ENCODE measurements at places on chromosomes 5 and 9.
A peak's percentile ranks its signal among the peaks of the same experiment; 100 is the strongest.

DNA sequence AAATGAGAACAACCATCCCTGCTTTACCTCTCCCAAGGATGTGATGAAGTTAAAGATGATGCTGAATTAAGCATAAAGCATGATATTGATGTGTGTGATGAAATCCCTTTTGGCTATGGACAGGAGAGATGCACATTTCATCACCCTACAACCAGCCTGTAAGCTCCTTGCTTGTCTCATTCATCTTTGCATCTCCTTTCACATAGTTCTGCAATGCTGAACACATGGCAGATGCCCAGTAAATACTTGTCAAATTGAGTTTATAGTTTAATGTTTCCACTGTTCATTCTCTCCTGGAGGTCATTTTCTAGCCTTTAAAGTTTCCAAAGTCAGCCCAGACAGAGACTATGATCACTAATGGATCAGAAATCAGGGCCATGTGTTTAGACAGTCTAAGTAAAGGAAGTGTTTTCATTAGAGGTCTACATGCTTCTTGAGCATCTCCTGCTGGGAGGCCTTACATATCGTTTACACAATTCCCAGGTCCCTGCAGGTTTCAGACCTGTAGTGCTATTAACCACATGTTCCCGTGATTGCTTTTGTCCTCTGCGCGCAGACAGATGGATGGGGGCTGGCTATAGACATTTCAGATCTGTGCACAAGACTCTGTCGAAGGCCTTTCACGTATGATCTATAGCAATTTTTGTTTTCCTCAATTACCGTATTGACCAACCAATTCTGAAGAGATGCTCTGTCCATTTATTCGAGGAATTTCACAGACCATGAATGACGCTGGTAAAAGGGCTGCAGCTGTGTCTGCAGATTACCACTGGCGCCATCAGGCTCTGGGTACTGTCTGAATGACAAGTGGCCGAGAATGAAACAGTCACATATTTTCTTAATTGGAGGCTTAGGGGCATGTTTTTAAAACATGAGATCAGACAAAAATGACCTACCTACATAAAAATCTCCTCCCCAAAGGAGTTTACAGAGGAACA, 49.0 kb upstream of the CKMT2 start:
- DNase-seq = no peak

DNA sequence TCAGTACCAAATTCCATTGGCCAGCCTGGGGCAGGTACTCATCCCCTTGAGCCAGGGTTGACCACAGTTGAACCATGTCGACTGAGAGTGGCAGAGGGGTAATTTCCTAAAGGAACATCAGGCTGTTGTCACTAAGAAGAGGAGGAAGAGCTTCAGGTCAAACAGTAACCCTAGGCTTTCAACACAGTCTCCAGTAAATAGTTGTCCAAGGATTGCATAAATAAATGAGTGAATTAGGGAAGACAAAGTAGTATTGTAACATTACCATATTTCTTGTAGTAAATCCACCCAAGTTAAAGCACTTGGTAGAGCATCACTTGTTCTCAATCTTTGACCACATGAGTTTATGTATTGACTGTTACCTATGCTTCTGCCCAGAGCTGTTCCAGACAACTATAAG, 7.4 kb downstream of the PSAT1 start:
- no peak for DNase-seq

DNA sequence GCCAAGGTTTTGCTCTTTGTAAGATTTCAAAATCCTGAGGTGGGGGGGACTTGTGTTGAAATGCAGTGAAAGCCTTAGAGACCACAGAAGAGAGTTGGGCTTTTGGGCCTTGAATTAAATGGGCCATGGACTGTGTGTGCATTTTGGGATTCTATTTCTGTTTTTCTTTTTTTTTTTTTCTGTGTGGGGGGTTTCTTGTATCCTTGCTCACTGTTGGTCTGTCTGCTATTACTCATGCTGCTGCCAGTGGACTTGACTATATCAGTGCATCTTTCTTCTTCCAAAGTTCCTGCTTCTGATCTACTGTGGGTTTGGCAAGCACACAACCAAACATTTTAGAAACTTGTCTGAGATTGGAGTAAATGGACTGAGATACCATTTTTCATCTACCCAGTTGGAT, 344.9 kb downstream of the ARL15 start:
- DNase-seq = no peak

DNA sequence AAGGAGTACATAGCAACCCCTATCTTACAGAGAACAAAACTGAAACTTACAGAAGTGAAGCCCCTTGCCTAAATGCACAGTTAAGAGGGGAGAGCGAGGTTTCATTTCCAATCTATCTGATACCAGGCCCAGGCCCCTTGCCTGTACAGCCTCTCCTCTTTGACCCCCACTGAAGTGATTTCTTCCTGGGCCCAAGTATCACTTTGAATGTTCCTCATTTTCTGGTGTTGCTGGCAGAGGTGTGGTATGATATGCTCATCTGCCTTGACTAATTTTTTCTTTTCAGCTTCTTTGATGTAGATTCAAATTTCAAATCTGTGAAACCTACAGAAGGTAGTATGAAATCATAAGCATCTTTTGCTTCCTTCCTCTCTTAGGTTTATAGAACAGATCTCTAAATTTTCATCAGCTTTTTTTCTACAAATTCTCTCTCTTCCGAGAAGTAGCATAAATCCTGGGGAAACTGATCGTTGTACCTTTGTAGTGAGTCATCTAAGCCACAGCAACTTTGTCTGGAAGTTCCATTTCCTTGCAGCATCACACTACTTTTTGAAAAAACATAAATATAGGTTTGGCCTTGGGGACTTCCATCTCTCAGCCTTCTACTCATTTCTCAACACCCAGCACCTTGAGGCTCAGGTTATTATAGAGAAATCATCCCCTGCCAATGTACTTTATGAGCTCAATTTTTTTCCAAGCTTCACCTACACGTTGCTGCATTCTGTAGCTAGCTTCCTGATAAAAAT, 402.4 kb upstream of the PTGER4 start:
- no peak for DNase-seq

DNA sequence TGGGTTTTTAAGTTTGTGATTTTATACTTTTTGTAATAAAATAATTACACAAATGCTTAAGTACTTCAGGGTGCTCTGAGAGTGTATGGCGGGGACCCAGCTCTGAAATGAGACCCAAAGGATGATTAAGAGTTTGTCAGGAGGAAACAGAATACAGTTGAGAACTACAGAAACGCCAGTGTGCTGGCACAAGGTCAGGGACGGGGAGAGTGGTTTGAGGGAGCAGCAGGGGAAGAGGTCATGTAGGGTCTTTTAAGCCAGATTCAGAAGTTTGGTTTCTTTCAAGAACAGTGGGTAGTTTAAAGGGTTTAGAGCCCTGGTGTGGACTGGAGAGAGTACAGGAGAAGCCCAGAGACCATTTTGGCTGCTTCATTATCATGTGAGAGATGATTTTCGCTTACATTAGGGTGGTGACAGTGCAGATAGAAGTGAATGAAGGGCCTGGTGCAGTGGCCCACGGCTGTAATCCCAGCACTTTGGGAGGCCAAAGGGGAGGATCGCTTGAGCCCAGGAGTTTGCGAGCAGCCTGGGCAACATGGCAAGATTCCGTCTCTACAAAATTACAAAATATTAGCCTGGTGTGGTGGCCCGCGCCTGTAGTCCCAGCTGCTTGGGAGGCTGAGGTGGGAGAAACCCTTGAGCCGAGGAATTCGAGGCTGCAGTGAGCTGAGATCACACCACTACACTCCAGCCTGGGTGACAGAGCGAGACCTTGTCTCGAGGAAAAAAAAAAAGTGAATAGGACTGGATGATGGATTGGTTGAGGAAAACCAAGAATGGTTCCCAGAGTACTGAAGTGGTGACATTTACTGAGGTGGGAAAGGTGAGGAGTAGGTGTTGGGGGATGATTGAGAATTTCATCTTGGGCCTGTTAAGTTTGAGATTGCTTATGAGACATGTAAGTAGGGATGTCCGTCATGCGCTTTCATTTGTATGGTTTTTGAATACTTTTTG, 1.4 kb upstream of the ETF1 start:
- DNase-seq = no peak

GRCh38 chr9:110183208-110184145, 24.5 kb downstream of the C9orf152 start:
- DNase-seq = no peak

- no peak for DNase-seq
These were observed 271.1 kb upstream of the KLF4 start for GRCh38 chr9:107760469-107761242.

- no peak for DNase-seq
These were observed 1571.5 kb upstream of the WWC1 start for GRCh38 chr5:166719991-166720390.

- DNase-seq = no peak
These were observed 121.0 kb downstream of the FEM1C start for GRCh38 chr5:115423541-115423940.

GRCh38 chr5:37111426-37112382, 137.5 kb downstream of the CPLANE1 start:
- DNase-seq = peak; percentile 3

DNA sequence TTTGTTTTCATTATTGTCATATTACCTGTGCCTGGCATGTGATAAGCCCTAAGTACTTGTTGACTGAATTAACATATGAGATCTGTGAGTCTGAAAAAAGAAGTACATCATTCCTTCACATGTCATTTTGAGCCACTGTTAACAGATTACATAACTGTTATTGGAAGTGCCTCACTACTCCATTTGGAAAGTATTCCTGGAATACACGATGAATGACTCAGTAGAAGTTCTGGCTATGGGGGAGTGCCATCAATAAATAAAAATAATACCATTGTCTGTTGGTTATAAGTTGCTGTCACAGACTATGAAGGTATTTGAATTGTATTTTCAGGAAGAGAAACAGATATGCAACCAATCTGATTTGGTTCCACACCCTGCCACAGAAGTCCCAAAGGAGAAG, 12.9 kb downstream of the NIPSNAP3B start:
- no peak for DNase-seq

DNA sequence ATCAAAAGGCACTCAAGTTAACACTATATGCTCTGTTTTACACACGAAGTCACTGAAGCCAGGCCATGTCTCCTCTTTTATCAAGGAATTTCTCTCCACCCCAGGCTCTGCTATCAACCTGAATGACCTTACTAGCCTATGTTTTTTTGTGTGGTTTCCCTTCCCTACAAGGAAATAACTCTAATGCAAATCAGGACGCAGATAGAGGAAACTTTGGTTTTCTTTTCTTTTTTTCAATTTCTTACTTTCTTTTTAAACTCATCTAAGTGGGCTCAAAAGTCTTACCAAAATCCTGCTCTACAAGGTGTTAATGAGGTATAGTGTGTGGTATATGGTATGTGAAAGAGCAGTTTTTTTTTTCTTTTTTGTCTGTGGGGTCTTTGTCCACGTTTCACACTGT, 5.5 kb upstream of the SLC46A2 start:
- no peak for DNase-seq

DNA sequence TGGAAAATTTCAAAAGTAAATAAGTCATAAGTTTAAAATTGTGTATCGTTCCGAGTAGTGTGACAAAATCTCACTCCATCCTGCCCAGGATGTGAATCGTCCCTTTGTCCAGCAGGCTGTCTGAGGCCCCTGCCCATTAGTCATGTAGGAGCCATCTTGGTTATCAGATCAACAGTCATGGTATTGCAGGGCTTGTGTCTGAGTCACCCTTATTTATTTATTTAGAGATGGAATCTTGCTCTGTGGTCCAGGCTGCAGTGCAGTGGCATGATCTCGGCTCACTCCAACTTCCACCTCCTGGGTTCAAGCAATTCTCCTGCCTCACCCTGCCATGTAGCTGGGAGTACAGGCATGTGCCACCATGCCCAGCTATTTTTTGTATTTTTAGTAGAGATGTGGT, 30.2 kb downstream of the ITGA2 start:
- no peak for DNase-seq
